Posterior cingulate gyrus (tissue), 11 donors: ENCODE measurements at places on chromosomes 5 and 9.

DNA sequence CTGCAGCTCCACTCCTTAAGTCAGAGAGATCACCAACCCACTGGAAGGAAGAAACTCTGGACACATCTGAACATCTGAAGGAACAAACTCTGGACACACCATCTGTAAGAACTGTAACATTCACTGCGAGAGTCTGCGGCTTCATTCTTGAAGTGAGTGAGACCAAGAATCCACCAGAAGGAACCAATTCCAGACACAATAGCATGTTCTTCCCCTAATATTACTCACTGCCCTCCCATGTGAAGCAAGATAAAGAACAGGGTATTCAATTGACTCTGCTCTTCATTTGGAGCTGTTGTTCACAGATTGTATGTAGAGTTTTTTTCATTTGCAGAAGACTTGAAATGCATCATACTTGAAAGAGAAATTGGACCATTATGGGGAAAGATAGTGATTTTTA lies 10.8 kb downstream of the SAXO1 start:
- no peak for DNase-seq

- peak; percentile 96 for DNase-seq
Observed at GRCh38 chr9:134205672-134206310, 41.4 kb upstream of the RNU6ATAC start.

DNA sequence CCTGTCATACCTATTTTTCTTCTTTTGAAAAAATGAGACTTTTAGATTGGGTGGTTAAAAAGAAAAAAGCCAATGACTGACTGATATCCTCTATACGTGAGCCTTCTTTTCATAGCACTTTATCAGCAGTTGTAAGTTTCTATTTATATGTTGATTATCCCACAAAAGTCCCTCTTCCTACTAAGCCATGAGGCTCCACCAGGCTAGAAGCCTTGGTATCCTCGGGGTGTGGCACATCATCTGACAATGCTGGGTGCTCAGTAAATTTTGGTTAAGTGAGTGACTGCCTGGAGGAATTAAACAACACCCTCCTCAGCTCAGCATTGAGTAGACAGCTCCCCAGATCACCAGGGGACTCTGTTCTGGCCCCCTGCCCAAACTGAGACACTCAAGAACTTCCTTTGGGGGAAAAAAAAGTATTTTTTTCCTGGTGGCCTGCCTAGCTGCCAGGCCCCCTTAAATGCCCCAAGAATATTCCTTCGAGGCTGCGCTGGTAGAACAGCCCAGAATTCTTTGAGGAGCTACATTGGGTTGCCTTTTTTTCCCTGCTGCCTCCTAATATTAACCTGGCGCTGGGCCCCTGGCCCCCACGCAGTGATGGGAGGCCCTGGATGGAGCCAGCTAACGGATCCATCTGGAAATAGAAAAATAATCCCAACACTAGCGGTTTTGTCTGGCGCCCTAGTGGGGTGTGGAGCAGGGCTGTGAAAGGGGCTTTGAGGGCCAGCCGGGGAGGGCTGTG lies 23.4 kb upstream of the COL27A1 start:
- no peak for DNase-seq

DNA sequence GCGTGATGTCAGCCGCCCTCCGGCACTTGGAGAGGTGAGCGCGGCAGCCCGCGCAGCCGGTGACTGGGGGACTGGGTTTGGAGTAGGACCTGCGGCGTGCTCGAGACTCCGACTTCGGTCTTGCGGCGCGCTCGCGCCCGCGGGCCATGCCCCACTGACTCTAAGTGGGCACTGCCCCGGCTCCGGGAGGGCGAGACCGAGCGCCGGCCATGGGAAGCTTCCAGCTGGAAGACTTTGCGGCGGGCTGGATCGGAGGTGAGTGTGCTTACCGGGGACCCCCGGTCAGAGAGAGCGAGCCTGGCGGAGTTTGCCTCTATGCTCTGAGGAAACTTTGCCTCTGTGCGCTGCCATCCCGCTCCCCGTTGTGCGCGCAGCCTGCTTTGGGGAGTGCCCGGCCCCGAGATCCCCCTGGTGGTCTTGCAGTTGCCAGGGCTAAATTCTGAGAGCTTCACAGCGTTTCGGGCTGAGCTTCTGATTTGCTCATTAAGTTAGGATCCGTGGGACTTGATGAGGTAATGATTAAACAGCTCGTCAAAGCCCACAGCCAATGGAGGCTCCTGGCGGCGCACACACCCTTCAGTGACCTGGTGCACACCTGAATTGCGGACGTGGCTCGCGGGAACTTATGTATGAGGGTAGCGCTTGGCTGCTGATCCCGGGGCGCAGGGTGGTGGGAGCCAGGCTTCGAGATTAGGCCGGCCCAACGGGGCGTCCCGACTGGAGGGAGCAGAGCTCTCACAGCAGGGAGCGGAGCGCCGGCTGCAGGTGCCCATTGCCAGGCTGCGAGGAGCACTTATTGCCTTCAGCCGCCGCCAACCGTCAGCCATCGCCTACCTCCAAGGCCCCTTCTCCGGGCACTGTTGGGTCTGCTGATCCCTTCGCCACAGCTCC lies at the start of gene SLC25A48:
Gene SLC25A48 (plus strand): TSS at position 25 of the 891 bp plus-strand sequence. CDS start 185 bp downstream, at position 210.
- peak; percentile 56 for DNase-seq

GRCh38 chr9:77575785-77576184 lies 72.3 kb downstream of the GNA14 start:
- DNase-seq: no peak

DNA sequence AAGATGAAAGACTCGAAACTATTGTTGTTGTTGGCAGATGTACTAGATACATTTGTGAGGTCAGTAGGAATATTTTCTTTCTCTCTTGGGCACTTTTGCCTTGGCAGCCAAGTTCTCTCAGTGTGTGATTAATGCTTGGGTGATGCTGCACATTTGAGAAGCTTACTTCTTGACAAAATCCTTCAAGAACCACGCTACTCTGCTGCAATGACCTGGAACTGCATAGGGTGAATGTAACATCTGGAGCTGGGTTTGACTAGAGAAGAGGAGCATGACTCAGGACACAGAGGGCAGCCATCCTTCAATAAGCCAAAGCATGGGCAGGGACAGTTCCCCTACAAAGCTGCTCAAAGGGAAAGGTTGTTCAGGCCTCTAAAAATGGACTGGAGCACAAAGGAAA lies 75.5 kb upstream of the PUM3 start:
- no peak for DNase-seq

DNA sequence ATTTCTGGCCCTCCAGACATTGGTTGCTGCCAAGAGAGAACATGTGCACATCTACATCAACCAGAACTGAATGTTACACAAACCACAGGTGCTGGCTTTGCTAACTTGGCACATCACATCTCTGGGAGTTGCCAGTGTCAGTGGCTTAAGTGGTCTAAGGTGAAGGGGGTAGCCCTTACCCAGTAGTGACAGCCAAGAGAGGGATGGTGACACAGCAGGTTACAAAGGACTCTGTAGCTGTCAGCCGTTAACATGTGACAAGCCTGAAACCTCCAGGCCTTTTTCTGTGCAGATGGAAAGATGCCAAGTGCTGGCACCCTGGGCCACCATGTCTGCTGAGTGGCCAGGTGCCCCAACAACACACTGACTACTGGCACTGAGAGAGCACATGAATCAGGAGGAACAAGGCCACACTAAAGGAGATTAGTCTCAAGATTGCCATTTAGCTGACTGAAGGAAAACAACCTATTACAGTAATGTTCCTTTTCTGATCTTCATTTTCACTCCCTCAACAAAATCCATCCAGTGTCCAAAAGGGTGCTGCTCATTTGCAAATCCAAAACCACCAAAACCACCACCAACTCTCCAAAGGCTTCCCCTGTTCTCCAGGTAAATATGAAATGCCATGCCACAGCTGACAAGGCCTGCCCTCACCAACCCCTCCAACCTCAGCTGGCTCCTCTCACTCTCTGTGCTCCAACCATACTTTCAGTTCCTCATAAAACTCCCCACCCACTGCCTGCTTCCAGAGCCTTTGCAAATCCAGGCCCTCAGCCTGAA lies 20.2 kb downstream of the SIL1 start:
- DNase-seq: no peak

- DNase-seq: no peak
Observed at GRCh38 chr5:152933056-152933455, 528.0 kb upstream of the NMUR2 start.

DNA sequence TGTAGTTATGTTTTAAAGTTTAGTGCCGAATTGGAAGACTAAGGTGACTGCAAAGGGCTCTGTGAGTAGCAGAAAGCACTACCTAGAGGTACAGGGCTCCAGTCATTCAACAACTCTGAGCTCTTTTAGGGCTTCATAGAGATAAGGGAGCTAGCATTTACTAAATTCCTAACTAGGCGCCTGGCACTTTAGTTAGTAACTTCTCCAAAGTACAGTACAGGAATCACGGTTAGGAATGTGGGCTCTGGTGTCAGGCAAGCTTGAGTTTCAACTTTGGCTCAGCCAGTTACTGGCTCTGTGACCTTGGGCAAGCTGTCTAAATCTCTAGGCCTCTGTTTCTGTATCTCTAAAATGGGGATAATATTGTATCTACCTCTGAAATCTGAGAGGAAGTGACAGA lies 115.3 kb downstream of the SLIT3 start:
- no peak for DNase-seq

GRCh38 chr5:166899343-166899742 lies 1392.1 kb upstream of the WWC1 start:
- no peak for DNase-seq

GRCh38 chr5:180779985-180780610 lies 22.5 kb downstream of the MGAT1 start:
- DNase-seq: no peak

DNA sequence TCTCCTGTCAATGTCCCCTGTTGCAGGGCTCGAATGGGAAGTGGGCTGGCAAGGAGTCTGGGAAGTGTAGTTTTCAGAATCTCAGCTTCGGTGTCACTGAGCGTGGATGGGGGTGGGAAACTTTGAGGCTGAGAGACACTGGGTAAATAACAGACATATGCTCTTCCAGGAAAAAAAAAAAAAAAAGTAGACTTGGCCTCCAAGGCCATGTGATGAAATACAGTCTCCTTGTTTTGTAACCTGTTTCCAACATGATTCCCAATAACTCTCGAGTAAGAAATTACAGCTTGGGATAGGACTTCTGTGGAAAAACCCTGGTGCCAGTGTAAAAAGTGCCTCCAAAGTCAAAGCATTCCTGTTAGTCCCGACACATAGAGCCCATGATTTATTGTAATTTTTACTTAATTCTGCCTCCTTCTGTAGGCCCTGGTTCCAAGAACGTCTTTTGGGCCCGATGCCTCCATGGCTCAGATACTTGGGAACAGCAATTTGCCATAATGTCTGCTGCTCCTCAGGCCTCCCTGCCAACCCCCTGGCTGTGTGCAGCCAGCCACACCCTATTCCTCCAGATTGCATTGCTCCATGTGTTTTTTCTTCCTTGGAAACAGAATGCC lies 119.5 kb upstream of the TNC start:
- DNase-seq: no peak

DNA sequence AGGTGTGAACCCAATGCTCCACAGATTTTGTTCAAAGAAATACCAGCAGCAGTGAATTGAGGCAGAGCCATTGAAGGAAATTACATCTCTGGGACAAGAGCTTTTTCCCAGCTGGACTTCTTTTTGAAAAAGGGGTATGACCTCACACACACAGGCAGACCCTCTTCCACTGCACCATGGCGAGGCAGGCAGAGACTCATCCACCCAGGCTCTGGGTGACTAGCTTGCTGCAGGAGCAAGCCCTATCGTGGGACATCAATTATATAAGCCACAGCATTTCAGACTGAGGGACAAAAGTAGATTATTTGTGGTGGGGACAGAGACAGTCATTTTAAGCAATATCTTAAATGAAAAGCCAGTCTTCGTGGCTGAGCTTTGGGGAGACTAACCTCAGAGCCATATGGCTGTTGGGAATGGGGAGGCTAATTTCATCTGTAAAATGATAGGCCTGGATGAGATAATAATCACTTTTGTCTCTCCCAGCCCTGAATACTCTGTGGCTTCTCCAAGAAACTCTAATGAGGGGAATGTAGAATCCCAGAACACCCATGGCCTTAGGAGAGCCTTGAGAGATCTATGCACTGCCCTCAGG lies 113.1 kb upstream of the TNC start:
- no peak for DNase-seq

DNA sequence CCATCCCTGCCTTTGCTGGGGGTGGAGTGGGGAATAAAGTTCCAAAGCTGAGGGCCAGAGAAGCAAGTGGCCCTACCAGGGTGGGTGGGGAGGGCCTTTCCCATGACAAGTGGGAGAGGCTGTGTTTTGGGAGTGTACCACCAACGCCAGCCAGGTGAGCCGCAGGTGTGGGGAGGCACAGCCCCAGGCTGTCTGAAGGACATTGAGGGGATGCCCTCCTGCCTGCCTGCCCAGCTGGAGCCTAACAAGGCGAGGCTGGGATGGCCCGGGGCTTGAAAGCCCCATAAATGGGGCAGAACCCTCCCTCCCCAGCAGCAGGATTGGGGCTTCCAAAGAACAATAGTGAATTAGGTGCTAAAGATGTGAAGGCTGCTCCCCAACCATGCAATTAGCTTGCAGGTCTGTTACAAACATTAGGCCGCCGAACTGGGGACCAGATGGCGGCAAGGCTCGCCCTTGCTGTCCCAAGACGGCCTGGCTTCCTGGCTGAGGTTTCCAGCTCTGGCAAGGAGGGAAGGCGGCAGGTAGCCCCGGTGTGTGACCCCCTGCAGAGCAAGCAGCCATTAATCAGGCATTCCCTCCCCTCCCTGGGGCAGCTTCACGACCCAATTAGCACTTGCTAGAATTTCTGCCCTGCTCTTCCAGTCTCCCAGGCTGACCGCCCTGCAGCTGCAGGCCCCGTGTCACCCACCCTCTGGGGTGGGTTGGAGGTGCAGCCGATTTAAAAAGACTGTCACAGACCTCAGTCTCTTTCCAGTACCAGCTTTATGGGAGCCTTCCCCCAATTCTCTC lies 42.9 kb downstream of the FGF18 start:
- no peak for DNase-seq

- DNase-seq: no peak
Observed at GRCh38 chr9:78856144-78856543, 559.2 kb downstream of the PSAT1 start.

DNA sequence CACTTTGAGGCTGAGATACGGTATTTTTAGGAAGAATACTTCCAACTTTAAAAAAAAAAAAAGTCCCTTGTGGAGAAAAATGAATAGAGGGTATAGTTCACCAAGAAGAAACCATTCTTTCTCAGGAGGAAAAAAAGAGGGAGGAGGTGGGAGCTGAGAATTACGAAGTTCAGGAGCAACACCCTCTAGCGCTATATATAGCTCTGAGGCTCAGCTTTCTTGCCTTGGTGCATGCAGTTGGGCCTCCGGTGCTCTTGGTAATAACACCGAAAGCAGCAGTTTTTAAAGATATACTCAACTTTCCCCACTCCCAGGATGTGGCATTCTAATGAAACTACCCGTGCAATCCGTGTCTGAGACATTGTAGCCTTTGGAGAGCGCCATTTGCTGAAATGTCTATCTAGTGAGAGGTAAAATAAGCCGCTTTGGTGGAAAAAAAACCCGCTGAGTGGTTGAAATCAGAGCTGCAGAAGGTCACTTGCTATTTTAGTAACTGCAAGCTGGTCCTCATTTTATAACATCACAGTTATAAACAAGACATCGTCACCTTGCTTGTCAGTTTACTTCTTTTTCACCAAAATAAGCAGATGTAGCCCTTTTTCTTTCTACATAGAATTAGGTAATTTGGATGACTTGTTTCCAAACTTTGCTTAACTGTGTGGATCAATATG lies 156.4 kb downstream of the RORB start:
- DNase-seq: no peak
